ENCODE measurements at places on chromosomes 3 and 15. TPM values are rescaled to one million over a fixed set of nuclear protein-coding genes. Genes with fewer than 3 reads are reported as not detected.

Gene CHRNA5
- total RNA-seq = 8.9 TPM

Gene CCR2
- 6.8 TPM for total RNA-seq

Gene THRB
- not detected for total RNA-seq

Gene SLC12A1
- total RNA-seq = not detected

Gene CHMP2B
- 25.3 TPM for total RNA-seq

Gene MAPKBP1
- total RNA-seq = 27.1 TPM

Gene TRAT1
- 61.0 TPM for total RNA-seq

Measured in activated CD4-positive, alpha-beta T cell treated with anti-CD3 and anti-CD28 coated beads, Interleukin-2, amount 10 ng/mL, durations not matched to agents 24 days and 14 days (primary cell).